AG20443 (cell line): ENCODE measurements at places on chromosomes 13 and 19.

DNA sequence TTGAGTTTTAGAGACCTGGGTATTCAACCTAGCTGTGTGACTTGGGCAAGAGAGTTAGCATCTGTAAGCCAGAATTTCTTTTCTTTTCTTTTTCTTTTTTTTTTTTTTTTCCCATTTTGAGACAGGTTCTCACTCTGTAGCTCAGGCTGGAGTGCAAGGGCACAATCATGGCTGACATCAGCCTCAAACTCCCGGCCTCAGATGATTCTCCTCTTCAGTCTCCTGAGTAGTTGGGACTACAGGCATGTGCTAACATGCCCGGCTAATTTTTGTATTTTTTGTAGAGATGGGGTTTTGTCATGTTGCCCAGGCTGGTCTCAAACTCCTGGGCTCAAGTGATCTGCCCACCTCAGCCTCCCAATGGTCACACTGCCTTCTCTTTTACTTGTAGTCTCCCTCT is 33.0 kb downstream of the ZMYM2 start:
- no peak for DNase-seq

GRCh38 chr13:23212671-23213070 is 31.9 kb downstream of the SGCG start:
- no peak for DNase-seq

DNA sequence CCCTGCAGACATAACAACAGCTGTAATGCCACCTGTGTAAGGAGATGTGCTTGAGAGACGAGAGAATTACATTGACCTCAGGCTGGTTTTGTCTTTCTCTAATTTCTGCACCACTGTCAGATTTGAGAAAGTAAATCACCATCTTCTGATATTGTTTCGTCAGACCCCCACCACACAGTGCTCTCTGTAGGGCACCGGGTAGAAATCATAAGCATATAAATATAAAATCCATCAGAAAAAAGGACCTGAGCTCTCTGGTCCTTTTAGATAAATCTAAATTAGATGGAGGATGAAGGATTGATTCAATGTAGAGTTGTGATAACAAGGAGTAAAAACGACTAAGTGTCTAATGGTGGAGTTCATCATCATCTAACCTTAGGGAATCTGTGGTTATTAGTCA is 1981.0 kb upstream of the PRR20A start:
- no peak for DNase-seq

- no peak for DNase-seq
Observed at GRCh38 chr13:63554157-63554556, 2138.5 kb upstream of the PCDH20 start.

DNA sequence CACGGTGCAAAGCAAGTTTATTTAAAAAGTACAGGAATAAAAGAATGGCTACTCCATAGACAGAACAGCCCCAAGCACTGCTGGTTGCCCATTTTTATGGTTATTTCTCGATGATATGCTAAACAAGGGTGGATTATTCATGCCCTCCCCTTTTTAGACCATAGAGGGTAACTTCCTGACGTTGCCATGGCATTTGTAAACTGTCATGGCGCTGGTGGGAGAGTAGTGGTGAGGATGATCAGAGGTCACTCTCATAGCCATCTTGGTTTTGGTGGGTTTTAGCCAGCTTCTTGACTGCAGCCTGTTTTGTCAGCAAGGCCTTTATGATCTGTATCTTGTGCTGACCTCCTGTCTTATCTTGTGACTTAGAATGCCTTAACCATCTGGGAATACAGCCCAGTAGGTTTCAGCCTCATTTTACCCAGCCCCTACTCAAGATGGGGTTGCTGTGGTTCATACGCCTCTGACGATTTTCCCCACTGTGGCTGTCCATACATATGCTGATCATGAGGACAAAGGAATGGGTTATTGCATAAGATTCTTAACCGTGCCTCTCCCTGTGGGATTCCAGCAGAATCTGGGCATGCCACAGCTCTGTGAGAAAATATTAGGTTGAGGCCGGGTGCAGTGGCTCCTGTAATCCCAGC is 36.9 kb upstream of the ZNF507 start:
- no peak for DNase-seq

DNA sequence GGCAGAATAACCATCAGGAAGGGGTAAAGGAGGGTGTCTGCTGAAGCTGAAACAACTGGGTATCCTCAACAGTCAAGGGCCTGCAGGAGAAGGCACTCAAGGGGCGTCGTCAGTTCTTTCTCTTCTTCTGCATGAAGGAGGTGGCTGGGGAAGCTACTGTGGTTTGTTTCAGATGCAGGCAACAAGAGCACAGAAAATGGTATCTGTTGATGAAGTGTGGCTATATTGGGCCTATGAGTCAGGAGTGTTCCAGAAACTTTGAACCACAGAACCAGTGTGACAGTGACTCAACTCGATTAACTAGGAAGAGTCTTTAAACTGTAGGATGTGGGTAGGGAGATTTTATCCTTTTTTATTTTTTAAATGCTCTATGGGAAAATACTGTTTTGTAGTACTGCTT is 686.3 kb downstream of the FGF9 start:
- DNase-seq: peak; percentile 32

GRCh38 chr13:77065461-77066147 is 38.6 kb upstream of the FBXL3 start:
- DNase-seq: no peak

- no peak for DNase-seq
Observed at GRCh38 chr13:51742031-51742430, 61.9 kb downstream of the DHRS12 start.

DNA sequence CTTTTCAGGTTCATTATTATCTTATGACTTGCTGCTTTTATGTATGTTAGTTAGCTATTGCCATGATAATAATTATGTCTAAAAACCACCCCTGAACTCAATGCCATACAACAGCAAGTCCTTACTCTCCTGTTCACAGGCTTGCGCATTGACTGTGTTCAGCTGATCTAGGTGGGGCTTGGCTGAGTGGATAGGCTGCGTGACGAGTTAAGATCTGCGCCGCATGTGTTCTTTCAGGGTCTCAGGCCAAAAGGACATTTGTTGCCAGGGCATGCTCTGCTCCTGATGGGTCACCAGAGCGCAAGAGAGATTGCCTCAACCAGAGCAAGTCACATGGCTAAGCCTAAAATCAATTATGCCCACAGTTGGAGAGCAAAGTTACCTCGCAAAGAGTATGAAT is 859 bp downstream of the ZNF568 start:
- DNase-seq: peak; percentile 59

DNA sequence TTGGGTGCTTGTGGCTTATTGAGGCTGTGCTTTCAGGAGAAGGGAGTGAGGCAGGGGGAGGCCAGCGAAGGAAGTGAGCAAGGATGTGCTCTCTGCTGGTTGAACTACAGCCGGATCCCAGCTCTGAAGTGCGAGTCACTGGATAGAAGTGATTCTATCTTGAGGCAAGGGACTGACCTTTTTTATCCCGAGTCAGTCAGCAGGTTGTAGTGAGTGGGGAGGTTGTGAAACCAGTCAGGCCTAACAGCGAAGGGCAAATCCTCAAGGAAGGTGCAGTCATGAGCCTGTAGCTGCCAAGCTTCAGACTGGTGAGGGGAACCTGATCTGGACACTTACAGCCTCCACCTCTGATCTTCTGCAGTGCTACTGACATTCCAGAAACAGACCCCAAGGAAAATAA is 18.6 kb downstream of the SCEL start:
- no peak for DNase-seq

DNA sequence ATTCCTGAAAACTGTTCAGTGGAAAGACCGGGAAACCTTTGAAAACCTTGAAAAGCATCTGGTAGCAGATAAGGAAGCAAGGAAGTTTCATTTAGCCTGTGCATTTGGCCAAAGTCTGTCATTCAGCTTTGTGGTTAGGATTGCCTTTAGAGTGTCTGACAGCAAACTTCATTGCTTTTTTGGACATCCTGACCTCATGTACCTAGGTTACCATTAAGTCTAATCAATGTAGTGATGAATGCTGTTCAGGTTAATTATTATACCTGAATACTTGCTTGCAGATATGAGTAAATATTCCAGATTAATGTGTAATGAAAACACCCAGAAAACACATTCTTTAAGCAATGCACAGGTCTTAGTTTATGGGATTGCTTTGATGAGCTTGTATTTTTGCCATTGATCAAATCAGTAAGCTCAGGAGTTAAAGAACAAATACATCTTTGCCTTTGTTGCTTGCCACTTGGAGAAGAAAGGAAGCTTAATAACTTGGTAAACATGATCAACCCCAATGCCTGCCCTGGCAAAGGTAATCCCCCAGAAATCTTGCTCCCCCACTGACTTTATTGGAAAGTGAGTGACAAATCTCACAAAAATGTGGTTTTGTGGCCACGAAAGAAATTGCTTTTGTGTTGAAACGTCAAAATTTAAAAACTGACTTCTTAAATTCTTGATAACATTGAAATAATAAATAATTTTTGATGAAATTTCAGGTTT is 87.4 kb downstream of the SLC15A1 start:
- no peak for DNase-seq

- no peak for DNase-seq
Observed at GRCh38 chr13:101944521-101944920, 457.3 kb downstream of the FGF14 start.

- no peak for DNase-seq
Observed at GRCh38 chr13:105732806-105733529, 802.5 kb downstream of the EFNB2 start.

- DNase-seq: no peak
Observed at GRCh38 chr13:60318186-60318585, 78.8 kb upstream of the TDRD3 start.

DNA sequence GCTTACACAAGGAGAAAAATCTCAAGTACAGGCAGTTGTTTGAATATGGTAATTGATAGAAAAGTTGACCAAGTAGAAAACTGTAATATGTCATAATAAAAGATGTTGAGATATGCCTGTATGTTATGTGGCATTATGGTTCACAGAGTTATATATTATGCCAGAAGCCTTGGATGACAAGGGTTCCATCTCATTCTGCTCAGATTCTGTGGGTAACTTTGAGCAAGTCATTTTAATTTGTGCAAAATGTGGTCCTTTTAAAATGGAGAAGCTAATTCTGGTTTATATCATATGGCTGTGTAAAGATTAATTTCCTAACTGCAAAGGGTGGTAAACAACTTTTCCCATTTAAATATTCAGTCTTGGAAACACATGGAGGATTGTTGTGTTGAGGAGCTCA is 180.9 kb downstream of the GPC6 start:
- no peak for DNase-seq

GRCh38 chr13:20702915-20703779 is at the start of gene IL17D:
Gene IL17D, plus strand, starts transcription at chr13:20703699. Its CDS starts 303 bp downstream, at chr13:20704002.
- peak; percentile 60 for DNase-seq

DNA sequence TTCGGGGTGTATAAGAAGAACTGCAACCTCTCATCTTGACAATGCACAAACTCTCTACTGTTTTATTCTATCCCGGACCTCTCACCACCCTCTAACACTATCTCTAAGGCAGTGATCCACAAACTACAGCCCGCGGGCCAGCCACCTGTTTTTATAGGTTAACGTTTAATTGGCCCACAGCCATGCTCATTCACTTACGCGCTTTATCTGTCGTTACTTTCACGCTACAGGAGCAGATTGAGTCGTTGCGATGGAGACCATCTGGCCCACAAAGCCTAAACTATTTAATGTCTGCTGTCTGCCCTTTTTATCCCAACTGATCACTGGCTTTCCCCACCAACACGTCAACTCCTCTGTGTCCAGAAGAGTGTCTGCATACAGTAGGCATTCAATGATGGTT is 158.9 kb downstream of the CACNA1A start:
- no peak for DNase-seq

DNA sequence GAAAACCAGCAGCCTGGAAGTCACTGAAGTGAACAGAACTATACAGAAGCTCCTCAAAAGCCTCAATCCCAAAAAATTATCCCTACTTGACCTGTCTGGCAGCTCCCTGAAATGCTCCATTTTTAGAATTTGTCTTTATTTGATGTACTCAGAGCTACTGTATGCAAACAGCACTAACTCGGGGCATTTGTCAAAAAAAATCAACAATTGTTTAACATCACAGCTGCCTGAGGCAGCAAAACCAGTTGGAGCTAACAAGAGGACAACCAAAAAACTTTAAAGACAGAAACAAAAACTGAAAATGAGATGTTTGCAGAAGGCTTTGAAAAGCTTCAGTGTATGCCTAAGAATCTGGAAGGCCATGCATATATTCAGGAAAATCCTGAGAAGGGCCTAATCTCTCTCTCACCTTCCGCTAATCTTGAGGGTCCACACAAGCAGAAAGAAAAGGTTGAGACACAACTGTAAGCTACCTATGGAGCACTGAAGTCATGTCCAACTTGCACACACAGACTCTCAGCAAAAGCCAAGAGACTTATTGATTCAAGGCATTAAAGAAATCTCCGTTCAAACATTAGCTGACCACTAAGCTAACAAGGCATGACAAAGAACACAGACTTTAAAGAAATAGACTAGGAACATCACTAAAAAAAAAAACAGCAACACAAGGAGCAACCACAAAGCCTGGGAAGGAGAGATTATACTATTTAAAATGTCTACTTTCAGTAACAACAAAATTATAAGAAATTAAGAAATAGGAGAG is 16.1 kb downstream of the VWA8 start:
- no peak for DNase-seq

GRCh38 chr13:49904729-49905456 is 31.2 kb downstream of the SPRYD7 start:
- DNase-seq: no peak

GRCh38 chr19:35879770-35880317 is 11.5 kb downstream of the APLP1 start:
- DNase-seq: peak; percentile 97

DNA sequence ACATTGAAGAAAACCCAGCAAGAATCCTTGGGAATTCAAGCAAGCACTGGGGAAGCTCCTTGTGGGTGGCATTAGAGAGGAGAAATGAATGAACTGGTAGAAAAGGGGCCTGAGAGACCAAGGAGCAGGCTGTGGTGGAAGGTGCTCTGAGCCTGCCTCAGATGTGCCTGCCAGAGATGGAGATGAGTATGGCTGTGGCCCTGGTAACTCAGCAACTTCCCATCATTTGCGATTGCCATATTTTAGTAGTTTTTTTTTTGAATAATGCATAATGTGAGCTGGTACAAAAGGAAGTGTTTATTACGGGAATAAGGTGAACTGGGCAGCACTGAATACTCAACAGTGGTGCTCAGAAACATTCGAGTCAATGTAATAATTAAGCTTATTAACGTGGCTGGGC is 39.1 kb downstream of the ERICH6B start:
- no peak for DNase-seq

DNA sequence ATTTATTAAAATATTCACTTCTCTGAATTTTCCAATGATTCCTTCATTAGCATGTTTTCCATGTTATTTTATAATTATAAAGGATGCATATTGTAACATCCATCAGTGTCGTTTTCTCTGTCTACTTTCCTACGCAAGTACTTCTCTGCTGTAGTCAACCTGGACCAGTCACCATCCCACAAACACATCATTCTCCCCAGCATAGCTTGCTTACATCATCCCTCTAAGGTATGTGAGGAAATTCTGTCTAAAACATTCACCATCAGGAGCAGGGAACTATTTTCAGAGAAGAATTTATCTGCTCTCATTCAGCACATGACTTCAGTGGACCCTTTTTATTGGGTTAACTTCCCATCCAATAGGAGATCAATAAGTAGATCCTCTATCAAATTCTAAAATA is 806.1 kb upstream of the ARGLU1 start:
- DNase-seq: no peak

DNA sequence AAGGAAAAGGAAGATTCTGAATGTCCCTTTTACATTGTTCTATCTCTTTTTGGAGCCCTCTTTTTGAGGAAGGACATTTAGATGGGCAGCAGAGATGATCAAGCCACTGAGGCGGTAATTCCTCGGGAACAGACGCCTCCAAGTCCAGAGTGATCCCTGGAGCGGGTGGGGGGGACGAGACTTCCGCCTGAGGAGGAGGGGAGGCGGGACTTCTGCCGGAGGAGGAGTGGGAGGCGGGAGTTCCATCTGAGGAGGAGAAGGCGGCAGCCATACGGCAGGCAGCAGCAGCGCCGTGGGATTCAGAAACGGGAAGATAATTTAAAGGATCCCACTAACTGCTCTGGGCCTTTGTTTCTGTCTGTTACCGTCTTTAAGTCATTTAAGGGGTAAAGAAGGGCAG is 37.6 kb upstream of the CD177 start:
- DNase-seq: no peak
